ENCODE measurements at places on chromosomes 2 and 18.

GRCh38 chr18:13530879-13531387, 195.4 kb downstream of the FAM210A start:
- no peak for DNase-seq

DNA sequence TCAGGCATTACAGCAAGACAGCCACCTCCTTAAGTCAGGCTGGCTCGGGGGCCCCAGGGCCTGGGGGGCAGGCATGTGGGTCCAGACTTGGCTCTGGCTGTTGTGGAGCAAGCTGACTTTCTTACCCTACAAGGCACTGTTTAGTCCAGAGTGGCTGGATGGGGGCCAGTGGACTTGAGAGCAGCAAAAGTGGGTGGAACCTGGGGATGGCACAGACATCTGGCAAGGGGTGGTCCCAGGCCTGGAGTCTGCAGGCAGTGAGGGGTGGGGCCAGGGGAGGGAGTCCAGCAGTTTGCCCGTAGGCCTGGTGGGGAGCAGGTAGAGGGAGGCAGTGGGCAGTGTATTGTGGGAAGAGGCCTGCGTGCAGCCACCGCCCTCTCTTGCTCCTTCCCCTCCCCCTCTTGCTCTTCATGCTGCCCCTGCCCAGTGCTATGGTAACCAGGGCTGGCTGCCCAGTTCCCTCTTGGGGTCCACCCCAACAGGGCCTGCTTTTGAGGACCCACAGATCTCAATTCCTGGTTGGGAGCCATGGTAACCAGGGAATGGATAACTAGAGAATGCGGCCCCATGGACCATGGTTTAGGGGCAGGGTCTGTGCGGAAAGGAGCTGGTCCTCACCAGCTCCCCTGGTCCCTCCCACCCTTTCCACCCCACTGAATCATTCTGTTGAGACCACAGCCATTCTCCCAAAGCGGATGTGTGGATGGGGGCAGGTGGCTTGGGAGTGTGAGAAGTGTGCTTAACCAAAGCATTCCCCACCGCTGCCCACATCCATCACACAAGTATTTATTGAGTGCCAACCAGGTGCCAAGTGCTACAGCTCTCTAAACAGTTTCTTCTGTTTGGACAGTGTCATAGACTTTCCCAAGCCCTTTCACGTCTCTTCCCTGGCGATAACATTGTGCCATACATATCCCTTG, 19.3 kb downstream of the SPEG start:
- no peak for DNase-seq

GRCh38 chr2:109239720-109240119, 110.7 kb downstream of the SH3RF3 start:
- no peak for DNase-seq

GRCh38 chr2:155546721-155547555, 785.6 kb downstream of the NR4A2 start:
- DNase-seq: no peak

- no peak for DNase-seq
These were observed 175.2 kb downstream of the LOXHD1 start for GRCh38 chr18:46481847-46482245.

DNA sequence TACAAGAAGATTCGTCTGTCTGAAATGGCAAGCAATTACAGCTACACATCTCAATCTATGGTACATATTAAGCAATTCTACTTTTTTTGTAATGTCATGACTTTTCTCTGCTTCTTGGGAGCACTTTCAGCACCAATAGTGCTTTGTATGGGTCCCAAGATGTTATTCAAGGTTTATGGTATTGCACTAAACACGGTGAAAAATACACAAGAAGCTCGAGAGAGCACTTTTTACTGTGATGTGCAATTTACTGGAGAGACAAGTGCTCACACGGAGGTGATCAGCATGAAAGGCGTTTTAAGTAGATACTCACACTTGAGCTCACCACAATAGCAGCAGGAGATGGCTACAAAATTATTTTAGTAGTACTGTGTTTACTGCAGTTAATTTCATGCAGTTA, 783.6 kb downstream of the CBLN2 start:
- DNase-seq: no peak

DNA sequence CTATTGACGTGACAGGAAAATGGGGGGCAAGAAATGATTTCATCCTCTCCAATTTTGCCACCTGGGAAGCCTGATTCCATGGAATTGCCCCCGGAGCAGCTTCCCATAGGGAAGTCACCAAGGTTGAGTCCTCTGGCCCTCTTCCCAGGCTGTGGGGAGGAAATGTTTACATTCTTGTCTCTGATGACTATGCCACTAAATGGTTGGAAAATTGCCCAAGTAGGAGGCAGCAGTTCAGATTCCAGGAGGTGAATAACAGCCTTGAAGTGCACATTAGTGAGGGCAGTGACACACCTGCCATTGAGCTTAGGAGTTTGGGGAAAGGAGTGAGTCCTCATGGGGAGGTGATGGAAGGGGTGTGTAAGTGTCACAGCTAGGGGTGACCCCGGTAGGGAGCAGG, 449.2 kb upstream of the DCC start:
- DNase-seq: no peak

GRCh38 chr2:237512774-237513466, 25.9 kb downstream of the MLPH start:
- DNase-seq: peak; percentile 63

DNA sequence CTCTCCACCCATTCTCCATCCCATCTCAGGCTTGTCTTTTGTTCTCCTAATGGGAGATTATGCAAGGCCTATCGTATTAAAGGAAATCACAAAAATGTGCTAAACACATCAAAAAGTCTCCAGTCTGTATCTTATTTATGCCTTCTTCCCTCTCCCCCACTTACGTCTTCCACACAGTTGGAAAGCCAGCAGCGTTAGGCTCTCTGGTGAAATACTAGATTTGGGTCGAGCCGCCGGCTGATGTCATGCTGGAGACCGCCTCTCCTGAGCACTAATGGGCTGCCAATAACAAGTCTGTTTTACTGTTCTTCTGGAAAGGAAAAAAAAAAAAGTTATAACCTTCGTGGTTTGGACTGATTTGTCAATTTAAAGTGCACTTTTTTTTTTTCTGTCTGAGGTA, 182.7 kb upstream of the SIX2 start:
- DNase-seq: no peak

DNA sequence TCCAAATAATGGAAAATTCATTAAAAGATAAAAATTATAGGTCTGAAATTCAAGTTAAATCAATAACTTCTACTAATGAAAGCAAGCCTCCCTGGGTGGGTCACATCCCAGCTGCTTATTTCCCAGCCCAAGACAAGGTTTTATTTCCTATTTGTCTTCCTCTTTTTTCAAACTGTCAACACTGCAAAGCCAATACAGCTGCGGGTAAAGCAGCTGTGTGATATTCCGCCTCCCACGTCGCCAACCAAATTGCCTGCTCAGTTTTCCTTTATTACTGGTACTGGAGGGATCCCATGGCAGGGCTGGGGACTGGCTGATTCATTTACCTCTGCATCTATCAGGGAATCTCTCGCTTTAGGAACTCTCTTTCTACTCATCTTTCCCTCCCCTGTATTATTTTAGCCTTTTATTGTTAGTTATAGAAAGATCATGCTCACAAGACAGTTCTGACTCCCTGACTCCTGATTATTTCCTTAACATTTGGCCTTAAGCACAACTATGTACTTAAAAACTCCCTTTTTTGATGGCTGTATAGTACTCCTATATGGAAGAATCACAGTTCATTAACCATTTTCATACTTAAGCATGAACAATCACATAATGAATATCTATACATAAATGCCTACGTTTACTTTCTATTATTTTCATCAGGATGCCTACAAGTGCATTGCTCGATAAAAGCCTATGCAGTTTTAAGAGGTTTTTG, 253.1 kb downstream of the CDCA7 start:
- DNase-seq: no peak

DNA sequence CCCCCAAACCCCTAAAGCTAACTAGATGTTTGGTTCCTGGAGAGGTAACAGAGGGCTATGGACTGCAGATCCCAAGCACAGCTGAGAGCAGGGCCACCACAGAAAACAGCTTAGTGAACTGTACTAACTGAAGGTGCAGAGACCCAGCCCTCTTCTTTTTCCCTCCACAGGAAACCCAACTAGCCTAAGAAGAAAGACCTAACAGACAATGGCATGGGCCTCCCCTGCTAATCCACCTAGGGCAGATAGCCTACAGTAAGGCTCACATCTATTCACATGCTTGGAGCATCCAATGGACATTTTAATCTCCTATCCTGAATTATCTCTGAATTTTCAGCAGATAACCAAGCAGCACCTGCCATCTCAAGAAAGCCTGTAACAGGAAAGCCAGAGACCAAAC, 8.8 kb upstream of the FECH start:
- DNase-seq: no peak

- DNase-seq: no peak
These were observed 1038.6 kb upstream of the SLC39A10 start for GRCh38 chr2:194618432-194618831.

DNA sequence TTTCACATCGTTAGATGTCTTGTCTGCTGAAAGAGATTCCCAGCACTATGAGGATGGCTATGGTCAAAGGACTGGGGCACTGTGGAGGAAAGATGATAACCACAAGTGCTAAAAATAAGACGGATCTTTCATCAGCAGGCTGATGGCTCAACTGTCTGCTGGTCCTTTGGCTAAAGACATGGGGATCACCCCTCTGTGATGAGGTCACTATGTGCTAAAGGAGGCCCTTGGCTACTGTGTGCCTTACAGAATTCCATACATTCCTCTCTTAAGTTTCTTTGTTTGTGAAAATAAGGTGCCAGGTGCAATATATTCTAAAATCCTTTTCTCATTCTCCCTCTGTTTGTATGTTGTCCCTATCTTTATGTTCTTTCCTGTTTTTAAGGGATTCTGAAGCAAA, 39.7 kb upstream of the LYPD6 start:
- DNase-seq: no peak

DNA sequence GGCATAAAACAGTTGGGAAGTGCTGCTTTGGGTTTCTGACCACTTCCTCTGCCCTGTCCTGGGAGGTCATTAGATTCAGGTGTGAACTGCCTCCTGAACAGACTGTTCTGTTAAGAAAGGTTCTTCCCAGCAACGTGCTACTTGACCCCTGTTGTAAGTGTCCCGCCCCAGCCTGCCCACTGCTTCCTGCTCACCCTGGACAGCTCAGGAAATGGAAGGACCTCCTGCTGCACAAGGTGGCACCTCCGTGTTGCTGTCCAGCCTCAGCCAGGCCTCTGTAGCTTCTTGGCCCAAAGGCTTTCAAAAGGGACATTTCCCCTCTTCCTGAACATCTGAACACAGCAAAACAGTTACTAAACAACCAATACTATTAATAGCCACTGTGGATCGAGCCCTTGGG, 5.3 kb downstream of the TOGARAM2 start:
- no peak for DNase-seq

DNA sequence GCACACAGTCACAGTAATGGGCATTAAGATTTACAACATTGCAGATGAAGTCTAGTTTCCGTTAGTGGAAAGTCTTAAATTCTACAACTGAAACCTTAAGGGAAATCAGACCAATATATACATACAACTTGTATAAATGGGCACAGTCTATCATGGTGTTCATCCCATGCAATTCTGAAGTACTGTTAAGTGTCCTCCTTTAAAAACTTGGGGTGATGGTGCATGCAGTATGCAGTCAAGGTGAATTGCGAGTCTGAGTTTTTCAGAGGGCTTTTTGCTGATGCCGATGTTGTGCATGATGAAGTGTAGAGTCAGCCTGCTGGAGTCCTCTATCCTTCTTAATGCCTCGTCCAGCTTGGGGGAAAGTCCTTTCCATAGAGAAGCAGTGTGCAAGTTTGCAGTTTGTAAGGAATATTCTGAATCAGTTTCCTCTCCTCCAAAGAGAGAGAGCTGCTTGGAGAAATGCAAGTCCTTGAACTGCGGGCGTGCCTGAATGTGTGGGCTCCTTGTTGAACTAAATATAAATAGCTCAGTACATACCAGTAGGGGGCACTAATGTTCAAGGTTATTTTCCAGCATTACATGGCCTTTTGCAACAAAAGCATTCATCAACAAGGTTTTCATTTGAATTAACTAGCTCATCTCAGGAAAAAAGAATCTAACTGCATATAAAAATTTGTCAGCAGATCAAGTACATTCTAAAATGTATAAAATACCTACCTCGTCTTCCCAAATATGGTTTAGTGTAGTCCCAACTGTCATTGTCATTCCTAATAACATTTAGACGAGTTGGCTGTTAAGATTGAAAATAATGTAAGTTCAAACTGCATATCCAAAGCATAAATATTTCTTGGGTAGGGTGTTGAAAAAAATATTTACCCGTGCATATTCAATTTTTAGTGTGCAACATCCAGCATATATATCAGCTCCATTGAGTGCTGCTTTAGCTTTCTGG, 21.3 kb downstream of the HNRNPLL start:
- no peak for DNase-seq

- no peak for DNase-seq
These were observed 333.1 kb upstream of the HNRNPA3 start for GRCh38 chr2:176879426-176879995.

GRCh38 chr2:204205538-204205937, 269.0 kb downstream of the ICOS start:
- DNase-seq: no peak

- no peak for DNase-seq
These were observed 165.6 kb upstream of the VRK2 start for GRCh38 chr2:57880967-57881366.

DNA sequence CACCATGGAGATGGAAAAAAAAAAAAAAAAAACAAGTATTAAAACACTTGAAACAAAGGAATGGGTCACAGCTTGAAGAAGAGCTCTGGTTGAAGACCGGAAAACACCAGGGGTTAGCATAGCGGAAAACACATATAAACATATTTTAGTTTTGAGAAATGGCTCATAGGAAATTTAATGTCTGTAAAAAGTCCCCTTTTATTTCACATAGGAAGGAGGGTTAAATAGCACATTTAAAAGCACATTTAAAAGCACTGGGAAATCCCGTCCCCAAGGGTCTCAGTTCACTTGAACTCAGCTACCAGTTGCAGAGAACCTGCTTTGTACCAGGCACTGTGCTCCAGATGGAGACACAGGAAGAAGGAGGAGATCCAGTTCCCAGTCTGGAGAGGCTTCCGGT, 65.5 kb downstream of the KCNE4 start:
- DNase-seq: no peak

- no peak for DNase-seq
These were observed 14.1 kb upstream of the HOXD1 start for GRCh38 chr2:176174382-176174823.

DNA sequence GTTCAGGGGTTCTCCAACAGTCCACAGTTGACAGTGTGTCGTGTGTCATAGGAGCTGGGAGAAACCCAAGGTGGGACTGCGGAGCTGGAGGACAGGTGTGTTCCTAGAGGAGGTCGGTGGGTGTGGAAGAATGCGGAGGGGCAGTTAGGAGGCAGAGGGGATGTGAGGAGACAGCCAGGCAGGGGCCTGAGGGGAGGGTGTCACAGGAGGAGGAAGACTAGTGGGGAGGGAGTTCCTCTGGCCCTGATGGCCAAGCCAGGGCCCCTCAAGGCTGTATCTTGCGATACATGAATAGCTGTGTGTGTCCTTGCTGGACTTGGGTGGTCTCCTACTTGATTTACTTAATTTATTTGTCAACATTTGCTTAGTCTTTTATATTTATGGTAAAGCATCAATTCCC, 519.6 kb upstream of the HS6ST1 start:
- no peak for DNase-seq

GRCh38 chr2:59655809-59656208, 897.6 kb downstream of the BCL11A start:
- no peak for DNase-seq

GRCh38 chr18:7174344-7175095, 56.4 kb upstream of the LRRC30 start:
- DNase-seq: no peak

GRCh38 chr18:40529478-40529877, 1425.6 kb upstream of the PIK3C3 start:
- DNase-seq: no peak

- no peak for DNase-seq
These were observed 456.4 kb downstream of the SETBP1 start for GRCh38 chr18:45137087-45137419.

GRCh38 chr2:221549143-221549542, 23.0 kb downstream of the EPHA4 start:
- DNase-seq: no peak
